ENCODE measurements at places on chromosomes 11 and 22.

GRCh38 chr11:35955636-35956035 lies 11.8 kb downstream of the LDLRAD3 start:
- no peak for DNase-seq

DNA sequence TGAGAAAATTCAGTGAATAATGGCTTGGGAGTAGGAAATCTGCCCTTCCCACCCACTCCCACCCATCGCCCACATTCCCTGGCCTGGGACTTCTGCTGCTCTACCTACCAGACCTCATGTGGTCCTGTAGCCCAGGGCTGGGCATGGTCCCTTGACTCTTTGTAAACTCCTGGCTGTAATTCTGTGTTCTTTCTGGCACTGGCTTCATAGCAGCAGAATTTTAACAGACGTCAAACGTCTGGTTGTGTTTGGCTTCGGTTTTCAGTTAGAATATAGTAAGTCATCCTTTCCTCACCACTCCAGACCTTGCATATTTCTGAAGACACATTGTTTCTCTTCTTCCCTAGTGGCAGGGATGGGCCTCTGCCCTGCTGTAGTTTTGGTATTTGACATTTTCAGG lies 210.6 kb downstream of the CSNK2A3 start:
- DNase-seq: no peak

DNA sequence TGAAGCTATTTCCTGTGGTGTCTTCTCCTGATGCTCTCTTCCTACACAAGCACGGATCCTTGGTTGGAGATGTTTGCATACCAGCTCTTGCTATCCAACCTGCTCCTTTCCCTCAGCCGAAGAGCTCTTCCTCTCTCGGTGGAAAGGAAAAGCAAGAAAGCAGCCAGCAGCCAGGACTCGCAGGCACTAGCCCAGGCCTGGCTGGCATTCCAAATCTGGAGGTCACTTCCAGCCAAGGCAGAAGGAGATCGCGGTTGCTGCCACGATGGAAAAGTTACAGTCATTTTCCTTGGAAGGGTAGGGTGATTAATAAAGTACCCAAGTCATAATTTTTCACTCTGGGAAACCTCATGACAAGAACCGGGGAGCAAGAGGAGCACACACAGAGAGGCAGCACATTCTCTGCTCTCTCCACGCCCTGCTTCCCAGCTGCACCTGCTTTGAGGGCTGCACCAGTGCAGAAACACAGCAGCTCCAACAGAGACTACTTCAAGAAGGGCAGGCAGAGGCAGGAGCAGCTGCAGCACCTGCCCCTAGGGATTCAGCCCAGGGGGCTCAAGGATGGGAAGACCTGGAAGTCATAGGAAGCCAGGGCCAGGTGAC lies 399.3 kb downstream of the CADM1 start:
- DNase-seq: no peak

- DNase-seq: no peak
Observed at GRCh38 chr22:35525687-35526332, 14.8 kb upstream of the RASD2 start.

- DNase-seq: peak; percentile 57
Observed at GRCh38 chr11:75319035-75319877, 32.2 kb downstream of the ARRB1 start.

DNA sequence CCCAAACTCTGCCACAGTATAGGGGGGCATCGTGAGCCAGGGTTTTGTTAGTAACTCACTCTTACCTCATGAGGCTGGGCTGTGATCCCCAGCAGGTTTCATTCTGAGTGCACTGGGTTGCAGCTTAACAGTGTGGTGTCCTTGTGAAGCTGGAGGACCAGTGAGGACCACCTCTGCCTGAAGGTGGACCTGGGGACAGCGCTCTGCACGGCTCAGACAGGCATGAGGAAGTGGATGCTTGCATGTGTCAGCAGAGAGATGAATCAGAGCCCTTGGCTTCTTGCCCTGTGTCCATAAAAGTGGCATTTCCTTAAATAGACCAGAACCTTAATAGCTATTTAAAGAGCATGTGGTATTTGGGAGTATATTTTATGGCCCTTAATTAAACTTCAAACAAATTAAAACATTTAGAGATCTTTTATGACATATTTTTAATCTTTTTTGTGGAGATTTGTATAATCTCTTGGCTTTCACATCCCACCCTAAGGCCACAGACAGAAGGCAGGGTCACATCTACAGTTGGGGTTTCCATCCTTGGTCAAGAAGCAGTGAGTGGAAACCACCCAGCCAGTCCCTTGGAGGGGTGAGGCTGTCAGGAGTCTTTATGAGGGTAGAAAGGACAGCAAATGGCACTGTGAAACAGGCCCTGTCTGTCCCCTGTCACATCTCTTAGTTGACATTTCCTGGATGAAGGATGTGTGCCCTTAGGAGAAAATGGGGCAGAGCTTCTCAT lies 24.8 kb upstream of the ADORA2A start:
- DNase-seq: peak; percentile 82

GRCh38 chr22:27679176-27679575 lies 122.4 kb downstream of the MN1 start:
- DNase-seq: no peak

- no peak for DNase-seq
Observed at GRCh38 chr11:43503417-43503816, 144.7 kb downstream of the TTC17 start.

- DNase-seq: no peak
Observed at GRCh38 chr22:27387561-27387960, 414.0 kb downstream of the MN1 start.

DNA sequence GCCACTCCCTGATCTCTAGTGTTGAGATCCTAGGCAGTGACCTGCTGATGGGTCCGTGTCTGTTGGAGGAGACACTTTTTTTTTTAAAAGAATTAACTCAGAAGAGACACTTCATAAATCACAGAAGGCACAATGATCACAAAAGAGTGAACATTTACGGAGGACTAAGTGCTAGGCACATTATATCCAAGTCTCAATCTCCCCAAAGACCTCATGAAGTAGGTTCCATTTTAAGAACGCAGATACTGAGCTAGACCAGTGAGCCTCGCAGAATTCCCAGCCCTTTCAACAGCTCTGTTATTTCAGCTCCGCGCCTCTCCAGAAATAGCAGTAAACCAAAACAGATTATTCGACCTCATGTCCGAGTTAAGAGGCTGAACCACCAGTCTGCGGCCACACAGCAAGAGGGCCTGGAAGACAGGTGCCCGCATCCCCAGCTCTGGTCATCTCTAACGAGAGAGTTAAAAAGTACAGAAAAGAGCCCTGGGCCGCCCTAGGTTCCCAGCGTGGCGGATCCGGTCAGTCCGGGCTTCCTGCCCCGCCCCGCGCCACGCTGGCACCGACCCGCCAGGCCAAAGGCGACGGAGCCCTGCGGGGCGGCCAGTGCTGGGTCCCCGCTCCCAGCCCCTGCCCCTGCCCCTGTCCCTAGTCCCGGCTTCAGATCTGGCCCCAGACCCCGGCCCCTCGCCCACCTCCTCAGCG lies 612 bp downstream of the XBP1 start:
- peak; percentile 71 for DNase-seq

- DNase-seq: peak; percentile 46
Observed at GRCh38 chr11:116275635-116276034, 497.2 kb downstream of the BUD13 start.

DNA sequence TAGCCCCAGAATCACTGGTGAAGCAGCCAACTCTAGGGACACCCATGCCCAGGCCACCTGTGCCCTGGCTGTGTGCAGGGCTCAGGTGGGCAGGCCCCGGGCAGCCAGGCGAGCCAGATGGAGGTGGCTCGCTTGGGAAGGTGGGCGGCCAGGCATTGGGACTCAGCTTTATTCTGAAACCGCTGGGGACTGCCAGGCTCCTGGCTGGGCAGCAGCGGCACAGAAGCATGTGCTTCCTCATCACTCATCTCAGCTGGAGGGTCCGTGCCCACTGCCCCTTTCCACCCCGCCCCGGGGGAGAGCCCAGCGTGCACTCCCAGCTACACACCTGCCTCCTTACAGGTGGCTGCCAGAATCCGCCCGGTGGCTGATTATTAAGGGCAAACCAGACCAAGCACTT lies 27.1 kb upstream of the SLC22A12 start:
- DNase-seq: no peak

- DNase-seq: peak; percentile 28
Observed at GRCh38 chr11:19728436-19728835, 15.8 kb downstream of the NAV2 start.

DNA sequence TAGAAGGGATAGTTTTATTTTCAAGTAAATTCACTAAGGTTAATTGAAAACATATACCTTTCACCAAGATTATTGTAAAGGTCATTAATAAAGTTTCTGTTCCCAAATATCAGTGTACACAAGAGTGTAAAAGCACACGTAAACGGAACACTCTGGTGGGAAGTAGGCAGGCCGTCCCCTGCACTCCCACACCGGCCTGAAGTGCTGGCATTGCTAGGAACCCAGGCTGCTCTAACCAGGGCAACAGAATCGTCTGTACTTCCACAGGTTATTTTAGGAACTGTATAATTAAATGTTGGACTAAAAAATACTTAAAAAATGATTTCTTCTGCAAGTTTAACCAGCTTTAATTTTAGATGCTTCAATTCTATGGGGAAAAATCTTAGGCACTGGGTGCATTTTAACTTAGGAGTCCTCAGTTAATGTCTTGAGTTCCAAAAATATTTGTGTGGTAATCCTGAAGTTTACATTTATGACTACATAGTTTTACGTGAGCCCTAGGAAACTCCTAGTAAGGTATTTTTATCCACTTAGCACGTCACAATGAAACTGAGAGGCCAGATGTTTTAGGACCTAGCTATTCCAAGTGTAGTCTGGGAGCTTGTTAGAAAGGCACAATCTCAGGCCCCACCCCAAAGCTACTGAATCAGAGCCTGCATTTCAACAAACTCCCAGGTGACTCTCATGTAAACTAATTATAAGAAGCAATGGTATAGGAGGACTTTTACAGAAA lies 31.2 kb downstream of the KMT5B start:
- DNase-seq: no peak

DNA sequence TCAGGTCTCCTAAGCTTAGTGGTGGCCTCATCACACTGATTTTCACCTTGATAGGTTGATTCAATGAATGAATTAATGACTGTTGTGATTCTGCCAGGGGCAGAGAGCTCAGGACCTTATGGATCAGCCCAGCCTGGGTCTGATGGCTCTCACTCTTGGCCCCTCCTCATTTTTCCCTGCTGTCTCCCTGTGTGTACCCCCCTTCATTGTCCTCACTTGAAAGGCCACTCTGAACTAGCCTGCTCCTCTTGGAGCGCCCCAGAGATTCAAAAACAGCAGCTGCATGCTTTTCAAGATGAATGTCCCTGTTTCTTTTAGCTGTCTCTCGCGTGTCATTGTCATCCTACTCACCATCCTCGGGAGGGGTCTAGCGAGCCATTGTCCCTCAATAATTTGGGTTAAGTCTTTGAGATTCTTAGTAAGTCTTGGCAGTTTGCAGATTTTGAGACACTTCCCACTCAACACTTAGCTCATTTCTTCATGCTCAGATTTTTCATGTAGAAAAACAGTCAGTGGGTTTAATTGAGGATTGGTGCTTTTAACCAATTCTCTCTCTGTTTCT lies 42.5 kb upstream of the MICAL2 start:
- no peak for DNase-seq

- DNase-seq: peak; percentile 49
Observed at GRCh38 chr11:118928870-118929500, 3.3 kb upstream of the BCL9L start.

- DNase-seq: no peak
Observed at GRCh38 chr22:49415151-49415951, 412.3 kb downstream of the BRD1 start.

GRCh38 chr11:61815790-61816735 lies 740 bp downstream of the FADS1 start:
- DNase-seq: peak; percentile 83

GRCh38 chr22:29072193-29072978 lies 449 bp upstream of the KREMEN1 start:
- DNase-seq: peak; percentile 72

DNA sequence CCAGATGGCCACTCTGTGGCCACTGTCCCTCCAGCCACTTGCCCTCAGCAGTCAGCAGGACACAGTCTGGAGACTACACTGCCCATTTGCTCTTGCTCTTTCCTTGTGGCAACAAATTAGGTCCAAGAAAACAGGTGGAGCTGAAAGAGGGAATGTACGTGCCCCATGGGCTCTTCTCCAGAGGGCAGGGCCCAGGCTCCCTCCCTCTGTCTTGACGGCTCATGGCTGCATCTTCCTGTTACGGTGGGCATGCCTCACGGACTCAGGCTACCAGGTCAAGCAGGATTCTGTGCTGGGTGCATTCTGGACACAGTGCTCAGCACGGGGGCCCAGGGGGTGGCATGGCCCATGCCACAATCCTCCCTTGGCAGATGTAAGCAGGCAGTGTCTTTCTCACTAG lies 71.3 kb downstream of the MED15 start:
- DNase-seq: no peak

- DNase-seq: no peak
Observed at GRCh38 chr22:49627217-49628181, 200.2 kb downstream of the BRD1 start.

GRCh38 chr11:120985718-120986569 lies 38.0 kb upstream of the TBCEL start:
- peak; percentile 56 for DNase-seq

DNA sequence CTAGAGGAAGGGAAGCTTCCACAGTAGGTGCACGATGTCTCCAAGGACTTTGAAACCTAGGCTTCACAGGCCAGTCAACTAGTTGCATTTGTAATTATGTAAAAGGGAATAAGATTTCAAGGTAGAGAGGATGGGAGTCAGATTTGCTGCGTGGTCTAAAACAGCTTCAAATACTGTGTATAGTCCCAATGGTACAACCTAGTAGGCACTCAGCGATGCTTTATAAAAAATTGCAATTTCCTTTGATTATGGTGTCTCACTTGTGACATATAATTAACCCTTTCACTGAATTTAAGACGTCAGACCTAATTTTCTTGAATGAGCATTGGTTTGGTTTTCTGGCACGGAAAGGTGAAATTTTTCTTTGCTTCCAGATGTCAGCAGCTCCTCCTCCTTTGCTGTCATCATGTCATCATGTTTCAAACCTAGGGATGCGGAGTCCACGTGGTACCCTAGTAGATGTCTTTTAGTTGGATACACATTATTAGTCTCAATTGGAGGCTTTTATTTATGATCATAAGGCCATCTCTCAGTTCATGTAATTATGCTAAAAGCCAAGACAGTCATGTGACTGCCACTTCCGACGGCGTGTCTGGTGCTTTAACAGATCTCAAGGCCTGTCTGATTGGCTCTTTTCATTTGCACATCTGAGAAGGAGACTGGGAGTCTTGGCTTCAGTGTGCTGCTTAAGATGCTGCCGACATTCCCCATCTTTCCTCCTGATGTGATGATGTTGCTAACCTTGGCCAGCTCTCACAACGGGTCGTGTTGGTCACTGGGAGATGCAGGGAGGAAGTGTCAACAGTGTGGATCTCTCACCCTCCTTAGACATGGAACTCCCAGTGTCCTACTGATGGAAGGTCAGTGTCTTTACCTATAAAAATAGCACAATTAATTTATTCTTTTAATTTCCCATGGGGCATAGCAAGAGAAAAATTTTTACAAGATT lies 134.0 kb downstream of the HIPK3 start:
- no peak for DNase-seq
